Stimulated activated CD8-positive, alpha-beta memory T cell treated with anti-CD3 and anti-CD28 coated beads, Interleukin-4, amount 100 ng/mL, for 1 hour (primary cell): ENCODE measurements at places on chromosomes 1 and 21.
A peak's percentile ranks its signal among the peaks of the same experiment; 100 is the strongest.

- no peak for DNase-seq
Observed at GRCh38 chr1:44947774-44948311, 38.6 kb downstream of the EIF2B3 start.

DNA sequence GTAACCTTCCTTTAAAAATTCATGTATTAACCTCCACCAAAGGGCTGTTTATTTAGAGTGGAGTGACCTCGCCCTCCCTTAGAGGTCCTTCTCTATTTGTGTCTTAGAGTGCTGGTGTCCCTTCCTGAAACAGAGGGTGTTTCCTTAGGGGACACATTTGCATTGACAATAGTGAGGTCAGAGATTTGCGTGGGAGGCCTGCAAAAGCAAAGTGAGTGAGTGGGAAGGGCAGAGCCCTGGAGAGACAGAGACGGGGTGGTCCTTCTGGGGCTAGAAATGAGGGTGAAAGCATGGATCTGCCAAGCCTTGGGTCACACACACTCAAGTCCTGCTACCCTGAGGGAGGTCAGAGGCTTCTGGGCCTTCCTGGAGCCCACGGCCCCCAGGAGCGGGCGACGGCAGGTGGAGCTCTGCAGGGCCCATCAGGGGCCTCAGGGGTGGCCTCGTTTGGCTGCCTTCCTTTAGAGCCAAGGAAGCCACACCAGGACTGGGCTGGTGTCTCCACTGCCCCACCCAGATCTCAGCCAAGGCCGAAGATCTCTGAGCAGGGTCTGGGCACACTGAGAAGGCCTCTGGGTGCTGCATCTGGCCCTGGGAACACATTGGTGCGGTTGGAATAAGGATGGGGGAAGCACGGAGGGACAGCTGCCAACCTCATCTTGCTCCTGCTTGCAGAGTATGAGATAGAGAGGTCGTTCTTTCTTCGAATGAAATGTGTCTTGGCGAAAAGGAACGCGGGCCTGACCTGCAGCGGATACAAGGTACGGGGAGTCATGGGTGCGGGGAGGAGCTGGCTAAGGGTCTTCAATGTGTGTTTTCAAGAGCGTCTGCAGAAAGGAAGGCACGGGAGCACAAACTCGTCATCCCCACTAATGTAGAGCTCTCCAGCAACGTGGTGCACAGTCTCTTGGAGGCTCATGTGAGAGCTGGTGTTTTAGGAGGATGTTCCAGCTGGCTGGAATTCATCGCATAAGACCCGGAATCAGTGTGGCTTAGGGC, 23.8 kb downstream of the SIM2 start:
- no peak for DNase-seq

DNA sequence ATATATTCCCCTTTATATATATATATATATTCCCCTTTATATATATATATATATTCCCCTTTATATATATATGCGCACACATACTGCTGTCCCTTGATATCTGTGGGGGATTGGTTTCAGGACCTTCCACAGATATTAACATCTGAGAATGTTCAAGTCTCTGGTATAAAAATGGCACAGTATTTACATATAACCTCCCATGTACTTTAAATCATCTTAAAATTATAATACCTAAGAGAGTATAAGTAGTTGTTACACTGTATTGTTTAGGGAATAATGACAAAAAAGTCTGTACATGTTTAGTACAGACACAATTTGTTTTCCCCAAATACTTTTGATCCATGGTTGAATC, 45.8 kb downstream of the NR5A2 start:
- no peak for DNase-seq

GRCh38 chr1:221688488-221688843, 53.4 kb downstream of the DUSP10 start:
- no peak for DNase-seq

DNA sequence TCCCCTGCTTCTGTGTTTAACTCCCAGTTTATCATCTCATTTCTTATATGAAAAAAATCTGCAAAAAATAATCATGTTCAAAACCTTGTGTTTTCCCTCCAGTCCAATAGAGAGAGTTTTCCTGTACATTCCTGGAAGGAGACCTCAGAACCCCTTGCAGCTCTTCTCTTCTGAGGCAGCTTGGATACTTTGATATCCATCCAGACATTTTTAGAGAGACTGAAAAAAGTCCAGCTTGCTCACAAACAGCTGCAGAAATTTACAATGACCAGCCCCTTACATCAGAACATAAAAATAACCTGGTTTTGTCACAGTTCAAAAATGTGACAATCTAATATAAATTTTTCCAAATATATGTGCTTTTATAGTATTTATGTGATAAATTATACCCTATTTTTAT, 73.3 kb upstream of the C1orf115 start:
- DNase-seq, result no peak

DNA sequence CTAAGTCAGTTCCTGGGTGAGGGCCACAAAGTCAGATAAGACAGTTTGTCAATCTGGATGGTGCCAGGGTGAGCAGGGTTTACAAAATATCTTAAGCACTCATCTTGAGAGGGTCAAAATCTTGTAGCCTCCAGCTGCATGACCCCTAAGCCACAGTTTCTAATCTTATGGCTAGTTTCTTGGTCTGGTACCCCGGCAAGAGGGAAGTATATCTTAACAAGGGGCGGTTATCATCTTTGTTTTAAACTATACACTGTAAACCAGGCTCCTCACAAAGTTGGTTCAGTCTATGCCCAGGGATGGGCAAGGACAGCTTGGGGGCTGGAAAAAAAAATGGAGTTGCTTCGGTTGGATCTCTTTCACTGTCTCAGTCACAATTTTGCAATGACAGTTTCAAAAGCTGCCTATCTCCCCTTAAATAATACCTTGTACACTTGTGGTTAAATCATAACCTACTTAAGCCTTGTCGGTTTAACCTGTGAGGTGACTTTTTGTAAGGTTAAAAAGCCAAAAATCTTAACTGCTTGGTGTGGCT, 7.8 kb upstream of the CD46 start:
- no peak for DNase-seq

DNA sequence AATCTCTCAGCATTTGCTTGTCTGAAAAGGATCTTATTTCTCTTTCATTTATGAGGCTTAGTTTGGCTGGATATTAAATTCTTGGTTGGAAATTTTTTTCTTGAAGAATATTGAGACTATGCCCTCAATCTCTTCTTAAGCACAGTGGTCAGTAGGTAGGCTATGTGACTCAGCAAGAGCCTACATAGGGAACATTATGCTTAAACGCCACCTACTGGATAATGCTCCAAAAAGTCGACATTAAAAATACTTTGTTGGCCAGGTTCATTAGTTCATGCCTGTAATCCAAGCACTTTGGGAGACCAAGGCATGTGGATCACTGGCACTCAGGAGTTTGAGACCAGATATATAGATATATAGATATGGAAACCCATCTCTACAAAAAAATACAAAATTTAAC, 678.0 kb upstream of the USP24 start:
- DNase-seq, result no peak

DNA sequence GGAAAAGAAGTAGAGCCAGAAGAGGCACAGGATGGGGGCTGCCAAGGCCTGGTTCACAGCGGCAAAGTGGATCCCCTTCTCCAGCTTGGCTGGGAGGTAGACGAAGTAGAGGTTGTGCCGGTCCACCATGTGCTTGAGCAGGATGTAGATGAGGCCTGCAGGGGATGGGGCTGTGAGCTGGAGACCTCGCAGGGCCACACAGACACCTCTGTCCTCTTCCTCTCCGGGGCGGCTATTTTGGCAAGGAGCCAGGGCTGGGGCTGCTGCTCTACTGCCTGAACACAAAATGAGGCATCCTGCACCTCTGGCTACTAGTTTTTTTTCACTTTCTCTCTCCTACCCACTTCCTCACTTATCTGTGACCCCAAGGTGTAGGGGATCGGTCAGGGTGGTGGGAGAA, 32.3 kb downstream of the TMEM63A start:
- peak; percentile 25 for DNase-seq

GRCh38 chr1:228691926-228692325, 43.4 kb upstream of the RHOU start:
- no peak for DNase-seq

GRCh38 chr1:77095236-77095635, 124.0 kb downstream of the PIGK start:
- DNase-seq, result no peak

GRCh38 chr1:172532183-172532699, 709 bp upstream of the SUCO start:
- DNase-seq, result peak; percentile 59

GRCh38 chr1:32568929-32569328, 29.7 kb downstream of the ZBTB8A start:
- DNase-seq, result no peak

DNA sequence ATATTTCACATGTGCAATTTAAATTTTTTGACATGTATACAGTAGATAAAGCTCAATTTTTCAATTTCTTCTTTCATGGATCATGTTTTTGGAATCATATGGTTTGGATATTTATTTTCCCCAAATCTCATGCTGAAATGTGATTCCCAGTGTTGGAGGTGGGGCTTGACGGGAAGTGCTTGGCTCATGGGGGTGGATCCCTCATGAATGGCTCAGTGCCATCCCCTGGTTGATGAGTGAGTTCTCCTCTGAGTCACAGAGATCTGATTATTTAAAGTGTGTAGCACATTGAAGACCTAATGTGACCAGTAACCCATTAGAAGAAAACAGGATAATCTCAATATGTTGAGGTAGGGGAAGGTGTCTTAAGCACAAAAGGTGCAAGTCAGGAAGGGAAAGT, 9.1 kb upstream of the IFI16 start:
- DNase-seq, result no peak

GRCh38 chr1:179146476-179146875, 64.6 kb downstream of the TOR3A start:
- DNase-seq, result no peak

DNA sequence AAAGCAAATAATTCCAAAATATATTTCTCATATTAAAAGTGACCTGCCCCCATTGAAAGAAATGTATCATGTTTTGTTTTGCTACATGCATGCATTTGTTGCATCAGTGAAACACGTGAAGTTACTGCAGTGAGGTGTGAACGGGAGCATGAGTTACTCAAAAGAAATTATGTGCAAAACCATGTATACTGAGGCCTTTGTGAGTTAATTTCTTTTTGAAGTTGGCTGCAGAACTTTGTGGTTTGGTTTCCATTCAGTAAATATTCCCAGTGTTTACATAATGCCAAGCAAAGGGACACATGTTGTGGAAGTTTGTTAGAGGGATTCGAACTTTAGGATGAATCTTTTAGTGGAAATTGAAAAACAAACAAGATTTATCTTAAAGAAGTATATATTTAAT, 619.4 kb upstream of the ADAMTS5 start:
- no peak for DNase-seq

GRCh38 chr1:47755101-47755990, 241.8 kb downstream of the TRABD2B start:
- DNase-seq, result peak; percentile 21

DNA sequence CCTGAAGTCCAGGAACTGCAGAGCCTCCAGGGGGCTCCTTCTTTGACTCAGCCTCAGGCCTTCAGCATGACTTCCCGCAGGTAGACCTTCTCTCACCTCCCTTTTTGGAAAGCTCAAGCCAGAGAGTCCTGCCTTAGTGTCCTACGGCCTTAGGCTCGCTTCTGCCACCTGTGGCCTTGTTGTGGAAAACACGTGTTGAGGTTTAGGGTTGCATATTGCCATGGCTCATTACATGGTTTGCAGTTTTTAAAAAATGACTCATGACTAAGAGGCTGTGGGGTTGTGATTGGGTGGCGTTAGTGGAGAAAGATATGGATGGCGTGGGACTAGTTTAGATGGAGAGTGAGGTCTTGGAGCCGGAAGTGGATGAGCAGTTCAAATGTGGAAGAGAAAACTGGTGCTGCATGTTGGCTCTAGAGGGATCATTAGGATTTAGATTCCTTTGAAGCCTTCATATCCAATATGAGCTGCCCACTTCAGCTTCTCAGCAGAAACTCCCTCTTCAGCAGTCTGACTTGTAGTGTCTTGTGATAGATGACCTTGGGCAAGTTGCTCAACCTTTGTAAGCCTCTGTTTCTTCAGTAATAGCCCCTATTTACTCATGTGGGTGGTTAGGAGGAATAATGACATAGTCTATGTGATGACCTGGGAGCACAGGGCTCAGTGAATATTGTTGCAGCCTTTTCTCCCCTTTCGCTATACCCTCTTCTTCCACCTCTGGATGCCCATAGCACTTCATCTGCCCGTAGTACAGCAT, 6.5 kb upstream of the FGGY start:
- no peak for DNase-seq

DNA sequence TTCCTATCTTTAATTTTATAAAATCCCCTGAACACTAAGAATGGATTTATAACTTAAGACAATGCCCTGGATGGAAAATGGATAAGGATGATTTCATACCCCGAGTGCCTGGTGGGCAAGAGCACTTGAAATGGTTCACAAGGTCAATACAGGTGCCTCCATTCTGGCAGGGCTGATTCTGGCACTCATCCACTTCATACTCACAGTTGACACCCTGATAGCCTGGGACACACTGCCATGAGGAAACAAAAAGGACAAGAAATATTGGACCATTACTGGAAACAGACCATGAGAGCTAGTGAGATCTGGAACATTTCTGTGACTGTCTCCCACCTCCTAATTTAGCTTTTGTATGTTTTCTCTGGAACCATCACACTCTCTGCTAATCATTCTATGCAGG, 39.1 kb upstream of the ADAM30 start:
- no peak for DNase-seq

DNA sequence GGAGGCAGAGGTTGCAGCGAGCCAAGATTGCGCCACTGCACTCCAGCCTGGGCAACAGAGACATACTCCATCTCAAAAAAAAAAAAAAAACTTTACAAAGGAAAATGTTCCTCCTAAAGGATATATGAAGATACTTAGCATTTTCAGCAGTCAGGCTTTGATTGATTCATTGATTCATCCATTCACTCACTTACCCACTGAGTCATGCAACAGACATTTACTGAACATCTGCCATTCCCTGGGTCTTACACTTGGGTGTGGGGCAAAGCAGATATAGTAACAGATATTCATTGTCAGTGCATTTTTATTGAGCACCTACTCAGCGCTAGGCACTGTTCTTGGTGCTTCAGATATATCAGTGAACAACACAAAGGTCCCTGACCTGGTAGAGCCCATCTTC, 5.6 kb upstream of the LACTBL1 start:
- no peak for DNase-seq

DNA sequence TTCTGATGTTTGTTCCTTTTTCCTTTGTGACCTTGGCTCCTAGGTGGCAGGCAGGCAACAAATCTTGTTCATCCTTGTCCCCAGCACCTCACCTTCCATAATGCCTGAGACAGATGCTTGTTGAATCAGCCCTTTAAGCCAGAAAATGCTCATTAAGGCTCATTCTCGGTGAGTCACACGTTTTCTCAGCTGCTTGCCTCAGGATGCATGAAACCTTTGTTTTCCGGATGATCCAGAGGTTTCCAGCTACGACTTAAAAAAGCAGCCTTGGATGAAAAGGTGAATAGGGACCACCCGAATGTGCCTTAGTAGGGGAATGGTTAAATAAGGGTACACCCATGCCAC, 4.6 kb upstream of the ATP13A2 start:
- DNase-seq, result no peak

- DNase-seq, result no peak
Observed at GRCh38 chr1:22821027-22821426, 110.4 kb downstream of the EPHB2 start.

- peak; percentile 89 for DNase-seq
Observed at GRCh38 chr1:1615256-1616044, at the start of gene MIB2. Gene MIB2 (plus strand): TSS chr1:1615500. CDS start chr1:1623453, 7,953 bp downstream.
